ENCODE measurements at places on chromosomes 3 and 15.

GRCh38 chr3:136070953-136071949 lies 105.7 kb downstream of the PPP2R3A start:
- no peak for DNase-seq

- no peak for DNase-seq
These were observed 48.1 kb downstream of the IQSEC1 start for GRCh38 chr3:13025090-13025489.

- no peak for DNase-seq
These were observed 25.3 kb downstream of the POLQ start for GRCh38 chr3:121520510-121520909.

- DNase-seq = no peak
These were observed 779.1 kb downstream of the CADM2 start for GRCh38 chr3:85737846-85738245.

DNA sequence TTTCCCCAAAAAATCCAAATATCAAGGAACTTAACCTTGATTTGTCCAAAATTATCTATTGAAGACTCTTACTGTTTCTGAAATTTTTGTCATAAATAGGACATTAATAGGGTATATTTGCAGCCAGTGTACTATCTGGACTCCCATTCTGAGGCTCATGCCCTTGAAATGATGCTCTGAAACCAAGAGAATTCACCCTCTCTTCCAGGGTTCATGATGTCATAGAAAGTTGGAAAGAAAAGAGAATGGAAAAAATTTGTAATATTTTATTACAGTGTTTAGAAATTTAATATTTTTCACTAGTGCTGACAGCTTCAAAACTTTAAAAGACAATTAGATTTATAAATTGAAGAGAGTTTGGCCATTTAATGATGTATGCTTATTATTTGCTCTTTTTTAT lies 712.5 kb downstream of the MCTP2 start:
- DNase-seq = no peak

DNA sequence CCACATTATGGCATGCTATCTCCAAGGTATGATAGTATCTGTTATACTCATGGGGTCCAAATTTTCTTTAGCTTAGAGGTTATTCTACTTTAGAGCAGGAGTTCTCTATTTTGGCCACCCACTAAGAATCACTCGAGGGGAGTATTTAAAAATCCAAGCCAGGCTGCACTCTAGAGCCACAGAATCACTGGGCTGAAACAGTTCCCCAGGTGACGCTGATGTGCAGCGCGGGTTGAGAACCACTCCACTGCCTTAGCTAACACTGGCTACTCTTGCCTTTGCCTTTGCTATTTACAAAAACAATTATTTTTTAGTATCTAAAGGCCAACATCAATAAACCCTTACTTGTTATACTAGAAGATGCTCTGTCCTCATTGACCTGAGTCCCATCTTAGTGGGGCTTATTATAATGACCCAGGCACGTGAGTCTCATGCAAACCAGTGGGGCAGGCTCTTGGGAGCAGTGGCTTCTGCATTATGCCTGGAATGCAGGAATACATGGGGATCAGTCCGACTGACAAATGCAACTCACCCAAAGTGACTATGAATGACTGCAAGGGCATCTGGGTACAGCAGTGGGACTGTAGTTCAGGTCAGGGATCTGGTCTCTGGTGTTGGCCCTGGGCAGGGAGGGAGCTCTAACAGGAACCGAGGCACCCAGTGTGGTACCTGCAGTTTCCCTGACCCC lies 21.7 kb upstream of the CGNL1 start:
- no peak for DNase-seq
